ENCODE measurements at places on chromosomes 5 and 9. TPM values are rescaled to one million over a fixed set of nuclear protein-coding genes. Genes with fewer than 3 reads are reported as not detected.

GRCh38 chr9:92173318-92173717, 58.1 kb upstream of the SPTLC1 start:
- no peak overlapping the region for H3K4me3 ChIP-seq
- H3K4me1 ChIP-seq, result no peaks in the 10 kb centered on the region
- H3K27ac ChIP-seq, result no peak overlapping the region
- H3K27me3 ChIP-seq, result no peaks in the 10 kb centered on the region

DNA sequence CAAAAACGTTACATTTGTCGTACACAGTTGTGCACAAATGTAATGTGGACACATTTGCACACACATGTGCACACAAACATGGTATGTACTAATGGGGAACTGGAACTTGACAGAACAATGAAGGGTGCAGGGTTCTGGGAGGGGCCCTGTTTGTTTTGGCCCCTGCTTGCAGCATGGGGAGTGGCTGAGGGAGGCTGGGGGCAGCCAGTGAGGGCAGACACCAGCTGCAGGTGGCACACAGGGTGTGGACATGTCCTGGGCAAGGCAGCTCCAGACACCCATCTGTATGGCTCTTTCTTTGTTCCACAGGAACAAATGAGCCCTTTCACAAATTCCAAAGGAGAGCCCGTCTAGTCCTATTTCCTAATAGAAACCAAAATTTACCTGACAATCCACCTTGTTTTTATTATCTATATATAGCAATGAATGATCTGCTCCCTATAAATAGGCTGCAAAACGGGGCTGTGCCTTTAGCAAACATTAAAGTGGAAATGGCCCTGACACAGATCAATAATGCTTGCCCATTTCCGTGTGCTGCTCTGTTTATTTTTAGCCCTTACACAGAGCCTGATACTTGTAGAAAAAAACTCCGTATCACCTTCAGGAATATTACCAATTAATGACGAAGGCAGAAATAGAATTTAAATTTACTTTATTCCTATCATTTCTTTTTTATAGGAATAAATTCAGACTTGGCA, 26.4 kb downstream of the MARCHF3 start:
- no peaks in the 10 kb centered on the region for H3K27me3 ChIP-seq
- no peak overlapping the region for H3K27ac ChIP-seq
- no peak for DNase-seq
- H3K4me3 ChIP-seq, result no peak overlapping the region
- H3K4me1 ChIP-seq, result peaks cover 9% of the 10 kb centered on the region

DNA sequence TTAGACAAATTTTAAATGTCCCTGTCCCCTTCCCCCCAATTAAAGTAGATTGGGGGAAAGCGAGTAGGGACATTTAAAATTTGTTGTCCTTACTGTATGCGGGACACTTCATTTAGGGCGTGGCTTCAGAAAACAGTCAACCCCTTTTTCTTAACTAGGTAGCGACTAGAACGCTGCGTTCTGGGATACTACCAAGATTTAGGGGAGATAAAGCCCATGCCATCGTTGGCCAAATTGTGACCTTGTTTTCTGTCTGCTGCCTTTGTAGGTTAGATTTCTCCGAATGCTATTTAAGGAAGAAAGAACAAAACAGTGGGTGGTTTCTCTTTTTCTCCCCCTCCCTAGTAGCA, 1.2 kb downstream of the CKS2 start:
- no peaks in the 10 kb centered on the region for H3K27me3 ChIP-seq
- no peak overlapping the region for H3K27ac ChIP-seq
- peak overlapping the region; percentile 58 for H3K4me3 ChIP-seq
- no peaks in the 10 kb centered on the region for H3K36me3 ChIP-seq
- no peaks in the 10 kb centered on the region for H3K4me1 ChIP-seq

DNA sequence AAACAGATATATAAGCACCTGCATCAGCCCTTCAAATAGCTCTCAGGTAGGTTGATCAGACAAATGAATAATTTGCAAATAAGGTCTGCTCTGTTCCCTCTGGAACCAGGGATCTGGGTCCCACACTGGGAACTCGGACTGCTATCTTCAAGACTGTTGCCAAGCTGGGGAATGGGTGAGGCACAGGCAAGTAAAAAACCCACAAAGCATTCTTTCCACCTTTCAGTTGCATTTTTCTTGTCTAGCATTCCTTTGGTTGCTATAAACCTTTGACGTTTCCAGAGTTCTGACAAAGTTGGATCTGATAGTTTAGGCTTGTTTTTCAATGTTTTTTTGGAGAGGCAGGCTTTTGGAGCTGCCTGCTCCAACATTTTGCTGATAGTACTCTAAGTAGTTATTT, 20.1 kb downstream of the FBXL17 start:
- no peak overlapping the region for H3K4me3 ChIP-seq
- DNase-seq, result no peak
- H3K36me3 ChIP-seq, result no peaks in the 10 kb centered on the region
- H3K4me1 ChIP-seq, result no peaks in the 10 kb centered on the region

GRCh38 chr5:181059297-181060230, 19.5 kb downstream of the BTNL9 start:
- H3K36me3 ChIP-seq, result no peaks in the 10 kb centered on the region
- no peak overlapping the region for H3K27ac ChIP-seq
- H3K4me3 ChIP-seq, result no peak overlapping the region
- H3K27me3 ChIP-seq, result no peaks in the 10 kb centered on the region
- H3K4me1 ChIP-seq, result no peaks in the 10 kb centered on the region

GRCh38 chr9:93127395-93127911, 6.6 kb downstream of the NINJ1 start:
- no peak overlapping the region for H3K4me3 ChIP-seq
- H3K4me1 ChIP-seq, result no peaks in the 10 kb centered on the region
- no peaks in the 10 kb centered on the region for H3K27me3 ChIP-seq
- no peak overlapping the region for H3K27ac ChIP-seq

GRCh38 chr5:138951091-138951985, 76.2 kb upstream of the LRRTM2 start:
- H3K4me3 ChIP-seq, result no peak overlapping the region
- no peaks in the 10 kb centered on the region for H3K36me3 ChIP-seq
- no peak overlapping the region for H3K27ac ChIP-seq
- DNase-seq, result no peak

DNA sequence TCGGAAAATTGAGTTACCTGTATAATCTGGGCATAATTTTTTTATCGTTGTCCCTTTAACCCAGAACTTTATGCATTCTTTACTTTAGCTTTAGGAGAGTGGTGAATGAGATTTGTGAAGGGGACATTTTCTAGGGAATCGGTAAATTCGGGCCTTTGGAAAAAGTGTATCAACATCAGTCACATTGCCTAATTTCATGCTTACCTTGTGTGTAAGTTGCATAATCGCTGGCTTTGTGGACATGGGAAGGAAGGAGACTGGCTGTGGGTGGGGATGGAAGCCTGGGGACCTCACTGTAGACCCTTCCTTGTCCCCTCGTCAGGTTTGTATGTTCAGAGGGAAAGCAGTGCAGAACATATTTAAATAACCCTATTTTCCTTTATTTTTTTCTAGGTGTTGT, 3.3 kb downstream of the PSAT1 start:
- H3K4me3 ChIP-seq, result no peak overlapping the region
- H3K4me1 ChIP-seq, result no peaks in the 10 kb centered on the region
- no peak for DNase-seq
- no peaks in the 10 kb centered on the region for H3K27me3 ChIP-seq
- H3K36me3 ChIP-seq, result no peaks in the 10 kb centered on the region

DNA sequence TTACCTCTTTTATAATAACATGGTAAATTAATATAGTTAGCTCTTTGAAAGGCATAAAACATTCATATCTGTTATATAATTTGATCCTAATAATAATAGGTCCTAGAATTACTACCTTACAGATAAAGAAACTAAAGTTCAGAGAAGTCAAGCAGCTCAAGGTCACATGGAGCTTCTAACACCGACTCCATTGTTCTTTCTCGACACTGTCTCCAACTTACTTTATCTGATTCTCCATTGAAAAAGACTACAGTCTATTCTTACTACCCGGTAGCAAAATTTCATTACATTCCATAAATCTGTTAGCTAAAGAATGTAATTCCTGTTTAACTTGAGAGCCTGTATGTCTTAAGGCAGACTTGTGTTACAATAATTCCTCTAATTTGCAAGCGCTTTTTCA, 96.3 kb upstream of the TMEM161B start:
- H3K36me3 ChIP-seq, result no peaks in the 10 kb centered on the region
- H3K4me1 ChIP-seq, result no peaks in the 10 kb centered on the region
- DNase-seq, result no peak
- H3K4me3 ChIP-seq, result no peak overlapping the region

DNA sequence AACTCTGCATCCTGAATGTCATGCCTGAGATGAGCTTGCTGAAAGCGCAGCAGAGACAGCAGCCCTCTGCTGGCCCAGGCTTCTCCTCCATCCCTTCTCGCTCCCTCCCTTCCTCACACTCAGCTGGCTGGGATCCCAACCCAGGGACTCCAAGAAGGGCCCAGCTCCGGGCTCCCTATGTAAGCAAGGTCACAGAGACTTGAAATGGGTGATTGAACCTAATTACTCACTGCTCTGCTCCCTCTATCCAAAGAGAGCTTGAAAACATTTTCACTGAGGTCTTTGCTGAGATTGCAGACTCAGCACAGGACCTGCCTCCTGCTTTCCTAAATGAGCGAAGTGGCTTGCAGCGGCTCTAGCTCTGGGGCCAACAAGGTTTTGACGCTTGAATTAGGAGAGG, 42.8 kb downstream of the RAPGEF1 start:
- no peak for DNase-seq
- no peaks in the 10 kb centered on the region for H3K27me3 ChIP-seq
- no peaks in the 10 kb centered on the region for H3K36me3 ChIP-seq
- H3K27ac ChIP-seq, result peak overlapping the region; percentile 25

GRCh38 chr9:19689328-19690101, 99.3 kb downstream of the SLC24A2 start:
- H3K27ac ChIP-seq, result no peak overlapping the region
- H3K4me3 ChIP-seq, result no peak overlapping the region
- H3K36me3 ChIP-seq, result no peaks in the 10 kb centered on the region

DNA sequence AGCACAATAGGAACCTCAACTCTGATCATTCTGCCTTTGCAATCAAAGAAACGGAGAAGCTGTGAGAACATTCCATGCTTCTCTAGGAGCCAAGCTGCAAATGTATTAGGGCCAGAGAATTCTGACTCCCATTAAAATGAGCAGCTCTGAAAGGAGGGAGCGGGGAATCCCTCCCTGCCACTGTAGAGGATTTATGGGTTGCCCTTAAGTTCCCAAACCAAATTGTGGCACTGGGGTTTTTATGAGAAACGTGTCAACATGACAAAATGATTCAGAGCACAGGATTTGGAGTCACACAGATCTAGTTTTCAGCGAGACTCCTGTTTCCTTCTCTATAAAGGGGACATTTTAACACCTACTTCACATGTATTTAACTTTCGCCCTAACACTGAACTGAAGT, 1.8 kb downstream of the IL6ST start:
- peak overlapping the region; percentile 85 for H3K27ac ChIP-seq
- peaks cover 49% of the 10 kb centered on the region for H3K4me1 ChIP-seq
- no peaks in the 10 kb centered on the region for H3K27me3 ChIP-seq
- no peaks in the 10 kb centered on the region for H3K36me3 ChIP-seq

DNA sequence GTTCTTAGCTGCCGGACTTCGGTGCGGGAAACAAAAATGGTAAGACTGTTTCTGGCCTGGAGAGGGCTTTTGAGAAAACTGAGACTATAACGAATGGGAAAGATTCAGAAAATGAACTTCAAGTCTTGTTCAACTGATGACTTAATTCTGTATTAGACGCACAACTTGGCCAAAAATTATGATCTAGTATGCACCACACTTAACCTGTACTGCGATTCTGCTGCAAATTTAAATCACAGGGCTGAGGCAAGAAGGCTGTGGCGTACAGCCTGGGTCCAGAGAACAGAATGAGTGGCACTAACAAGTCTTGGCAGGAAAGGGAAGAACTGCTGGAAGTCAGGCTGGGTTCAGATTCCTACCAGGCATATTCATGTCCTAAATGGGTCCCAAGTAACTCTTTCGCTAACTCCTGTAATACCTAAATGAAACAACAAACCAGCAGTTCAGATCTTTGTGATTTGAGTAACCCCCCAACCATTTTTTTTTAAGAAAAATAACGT, 781 bp upstream of the COL23A1 start:
- no peaks in the 10 kb centered on the region for H3K36me3 ChIP-seq
- no peak overlapping the region for H3K4me3 ChIP-seq
- no peak for DNase-seq
- H3K27ac ChIP-seq, result no peak overlapping the region
- 0 out of 2 replicates have a peak, but pooled peaks cover 5% of the 10 kb centered on the region for H3K4me1 ChIP-seq

GRCh38 chr5:150514708-150515211, 6.8 kb downstream of the NDST1 start:
- no peak for DNase-seq
- H3K27me3 ChIP-seq, result no peaks in the 10 kb centered on the region

GRCh38 chr5:76766746-76767145, 50.8 kb downstream of the F2R start:
- no peak for DNase-seq
- no peak overlapping the region for H3K4me3 ChIP-seq
- no peak overlapping the region for H3K27ac ChIP-seq
- no peaks in the 10 kb centered on the region for H3K27me3 ChIP-seq

- DNase-seq, result peak; percentile 74
- no peak overlapping the region for H3K27ac ChIP-seq
- no peaks in the 10 kb centered on the region for H3K27me3 ChIP-seq
- H3K36me3 ChIP-seq, result no peaks in the 10 kb centered on the region
- H3K4me1 ChIP-seq, result peaks cover 6% of the 10 kb centered on the region
- no peak overlapping the region for H3K4me3 ChIP-seq
Observed at GRCh38 chr9:36873247-36873875, 160.7 kb downstream of the PAX5 start.

DNA sequence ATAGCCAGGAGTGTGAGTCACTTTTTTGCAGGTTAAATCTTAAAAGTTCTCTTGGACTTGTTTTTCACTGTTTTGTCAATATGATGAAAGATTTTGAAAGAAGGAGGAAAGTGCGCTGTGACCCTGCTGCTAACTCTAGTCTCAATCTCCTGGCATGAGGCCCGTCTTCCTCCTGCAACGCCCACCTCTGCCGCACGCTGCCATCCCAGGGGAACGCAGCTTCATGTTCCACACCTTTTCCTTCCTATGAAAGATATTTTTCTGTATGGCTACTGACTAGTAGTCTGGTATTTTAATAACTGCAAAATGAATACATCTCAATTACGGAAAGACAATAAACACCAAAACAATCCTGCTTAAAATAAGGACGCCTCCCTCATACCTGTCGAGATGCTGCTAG, 8.3 kb downstream of the PPIC start:
- no peak overlapping the region for H3K4me3 ChIP-seq
- no peak for DNase-seq
- no peaks in the 10 kb centered on the region for H3K4me1 ChIP-seq
- H3K36me3 ChIP-seq, result no peaks in the 10 kb centered on the region

Gene HMGCS1
- total RNA-seq, result 211 TPM

Gene FSD1L
- total RNA-seq, result 5.7 TPM

Gene CTXN3
- not detected for total RNA-seq

Gene C7
- total RNA-seq, result not detected

Gene NACC2
- 20.3 TPM for total RNA-seq

Gene AHRR
- 1.1 TPM for total RNA-seq

Gene IZUMO3
- total RNA-seq, result not detected

Gene PRR16
- total RNA-seq, result not detected

Gene PHF2
- 10.2 TPM for total RNA-seq

Gene FBXO10
- 8.1 TPM for total RNA-seq

Gene SLC1A1
- 53.1 TPM for total RNA-seq

Gene WNT8A
- not detected for total RNA-seq

Gene ANKRD34B
- not detected for total RNA-seq

Gene ELOVL7
- 16.4 TPM for total RNA-seq

Gene NRARP
- total RNA-seq, result 22.1 TPM

Gene IL5
- total RNA-seq, result not detected

Gene MEIKIN
- not detected for total RNA-seq

Measured in Caco-2 (cell line).